Right cardiac atrium (tissue), 5 donors: ENCODE measurements at places on chromosomes 11 and 22. TPM values are rescaled to one million over a fixed set of nuclear protein-coding genes. Genes with fewer than 3 reads are reported as not detected.

GRCh38 chr11:81197396-81197795 is 1536.3 kb downstream of the FAM181B start:
- DNase-seq, result no peak

- no peak for DNase-seq
These were observed 11.7 kb downstream of the THOC5 start for GRCh38 chr22:29541845-29542244.

Gene YIF1A
- 65.3 TPM for total RNA-seq

- no peak for DNase-seq
These were observed 433.3 kb downstream of the BUD13 start for GRCh38 chr11:116339306-116340098.

DNA sequence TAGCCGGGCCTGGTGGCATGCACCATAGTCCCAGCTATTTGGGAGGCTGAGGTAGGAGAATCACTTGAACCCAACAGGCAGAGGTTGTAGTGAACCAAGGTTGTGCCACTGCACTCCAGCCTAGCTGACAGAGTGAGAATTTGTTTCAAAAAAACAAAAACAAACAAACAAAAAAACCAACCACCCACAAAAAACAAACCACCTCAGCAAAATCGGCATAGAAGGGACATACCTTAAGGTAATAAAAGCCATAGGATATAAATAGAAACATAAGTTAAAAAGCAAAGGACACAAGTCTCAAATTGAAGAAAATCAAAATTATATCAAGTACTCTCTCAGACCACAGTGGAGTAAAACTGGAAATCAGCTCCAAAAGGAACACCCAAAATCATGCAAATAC is 33.2 kb downstream of the PIWIL3 start:
- no peak for DNase-seq

Gene OSBPL5
- 15.2 TPM for total RNA-seq

DNA sequence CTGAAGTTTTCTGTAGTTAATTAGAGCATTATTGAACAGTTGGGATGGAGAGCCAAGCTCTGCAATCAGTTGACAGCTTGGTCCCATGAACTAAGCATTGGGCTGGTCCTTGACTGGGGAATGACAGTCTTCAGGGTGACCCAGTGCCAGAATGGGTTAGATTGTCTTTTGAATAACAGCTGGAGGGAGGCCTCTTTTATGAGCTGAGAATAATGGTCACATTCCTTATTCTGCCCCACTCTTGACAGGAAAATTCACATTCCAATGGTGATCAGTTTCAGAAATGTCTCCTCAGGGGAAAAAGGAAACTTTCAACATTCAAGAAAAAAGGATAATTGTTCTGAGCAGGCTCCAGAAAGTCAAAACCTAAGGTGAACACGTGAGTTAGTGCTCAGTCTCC is 113.9 kb downstream of the KIRREL3 start:
- DNase-seq, result no peak

DNA sequence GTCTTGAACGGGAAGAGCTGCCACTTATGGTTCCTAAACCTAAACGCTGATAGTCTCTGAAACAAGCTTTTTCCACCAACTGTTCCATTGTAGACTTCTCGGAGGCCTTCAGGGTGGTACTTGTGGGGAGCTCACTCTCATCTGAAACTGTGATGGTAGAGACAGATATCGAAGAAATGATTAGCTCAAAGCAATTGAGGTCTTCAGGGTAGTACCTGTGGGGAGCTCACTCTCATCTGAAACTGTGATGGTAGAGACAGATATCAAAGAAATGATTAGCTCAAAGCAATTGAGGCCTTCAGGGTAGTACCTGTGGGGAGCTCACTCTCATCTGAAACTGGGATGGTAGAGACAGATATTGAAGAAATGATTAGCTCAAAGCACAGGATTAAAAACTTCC is 175.7 kb downstream of the SWAP70 start:
- DNase-seq, result no peak

DNA sequence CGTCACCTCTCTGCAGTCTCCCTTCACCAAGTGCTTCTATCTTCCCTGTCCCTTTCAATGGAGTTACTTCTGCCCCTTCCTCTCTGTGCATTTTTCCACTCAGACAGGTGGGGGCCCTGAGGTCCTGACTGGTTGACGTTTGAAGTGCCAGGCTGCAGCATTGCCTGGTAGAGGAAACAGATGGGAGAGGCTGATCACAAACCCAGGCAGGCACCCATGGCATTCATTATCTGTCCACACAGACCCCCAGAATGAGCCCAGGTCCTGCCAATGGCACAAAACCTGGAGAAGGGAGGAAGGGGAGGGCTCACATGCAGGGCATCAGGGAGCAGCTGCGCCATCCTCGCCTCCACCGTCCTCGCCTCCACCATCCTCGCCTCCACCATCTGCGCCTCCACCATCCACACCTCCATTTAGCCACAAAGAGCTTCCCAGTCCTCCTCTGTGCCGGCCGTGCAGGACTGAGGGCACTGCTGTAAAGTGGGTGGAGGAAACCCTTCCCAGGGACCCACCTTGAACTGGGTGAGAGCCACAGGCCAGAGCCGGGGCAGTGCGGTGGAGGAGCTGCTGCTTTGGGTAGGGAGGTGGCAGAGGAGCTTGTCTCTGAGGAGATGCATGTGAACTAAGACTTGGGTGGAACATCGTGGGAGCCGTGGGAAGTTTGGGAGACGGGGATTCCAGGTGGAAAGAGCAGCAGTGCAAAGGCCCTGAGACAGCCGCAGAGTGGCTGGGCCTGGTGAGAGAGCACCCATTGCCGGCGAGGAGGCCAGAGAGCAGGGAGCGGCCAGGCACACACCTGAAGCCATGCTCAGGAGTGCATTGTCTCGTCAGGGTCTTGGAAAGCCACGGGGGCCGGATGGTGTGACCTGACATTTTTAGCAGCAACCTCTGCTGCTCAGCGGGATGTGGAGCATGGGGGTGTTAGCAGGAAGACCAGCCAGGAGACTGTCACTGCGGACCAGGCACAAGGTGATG is 145.1 kb downstream of the TBC1D22A start:
- no peak for DNase-seq

Gene OPCML
- total RNA-seq, result 1.1 TPM

DNA sequence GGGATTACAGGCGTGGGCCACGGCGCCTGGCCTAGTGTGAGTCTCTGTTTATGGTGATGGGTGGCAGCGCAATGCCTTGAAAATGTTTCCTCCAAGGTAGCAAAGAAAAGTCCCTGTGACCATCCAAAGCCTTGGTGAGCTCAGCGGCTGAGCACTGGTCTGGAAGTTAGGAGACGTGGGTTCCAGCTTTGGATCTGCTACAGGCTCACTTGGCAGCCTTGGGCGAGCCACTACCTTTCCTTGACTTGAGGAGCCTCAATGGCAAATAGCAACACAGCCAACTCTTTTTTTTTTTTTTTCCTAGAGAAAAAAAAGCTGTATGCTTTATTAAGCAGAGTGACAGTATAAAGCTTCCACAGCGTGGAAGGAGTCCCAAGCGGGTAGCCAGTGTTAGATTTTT is 61.3 kb upstream of the RASD2 start:
- no peak for DNase-seq

Gene ADAMTS15
- total RNA-seq, result 30.0 TPM

DNA sequence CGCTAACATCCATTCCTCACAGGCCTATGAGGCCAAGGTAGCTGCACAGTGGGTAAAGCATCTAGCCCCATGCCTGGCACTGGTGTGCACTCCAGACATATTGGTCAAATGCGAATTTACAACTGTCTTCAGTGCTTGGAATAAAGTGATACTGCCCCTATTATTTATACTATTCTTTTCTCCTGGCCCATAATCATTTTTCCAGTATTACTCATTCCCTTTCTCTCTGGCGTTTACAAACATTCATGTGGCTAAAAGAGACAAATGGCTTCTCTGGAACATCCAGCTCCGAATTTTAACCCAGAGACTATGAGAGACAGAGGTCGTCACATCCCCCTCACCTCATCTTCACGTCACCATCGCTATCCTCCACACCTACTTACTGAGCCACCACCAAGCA is 87.2 kb upstream of the PITPNB start:
- no peak for DNase-seq

- DNase-seq, result no peak
These were observed 168.2 kb upstream of the CADM1 start for GRCh38 chr11:115672412-115672811.

Gene CDC42BPG
- total RNA-seq, result 2.3 TPM

DNA sequence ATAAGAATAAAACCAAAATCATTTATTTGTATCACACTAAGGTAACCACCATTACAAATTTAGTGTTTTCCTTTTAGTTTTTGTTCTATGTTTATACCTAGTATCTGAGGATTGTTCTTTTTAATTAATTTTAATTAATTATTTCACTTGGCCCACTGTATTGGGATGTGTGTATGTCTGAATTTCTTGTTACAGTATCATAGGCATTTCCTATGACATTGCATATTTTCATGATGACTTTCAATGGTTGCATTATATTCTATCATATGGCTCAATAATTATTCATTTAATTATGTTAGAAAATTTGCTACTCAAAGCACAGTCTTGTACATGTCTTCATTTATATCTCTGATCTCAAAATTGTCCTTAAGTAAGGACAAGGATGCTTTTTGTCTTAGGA is 41.0 kb downstream of the C11orf71 start:
- no peak for DNase-seq

DNA sequence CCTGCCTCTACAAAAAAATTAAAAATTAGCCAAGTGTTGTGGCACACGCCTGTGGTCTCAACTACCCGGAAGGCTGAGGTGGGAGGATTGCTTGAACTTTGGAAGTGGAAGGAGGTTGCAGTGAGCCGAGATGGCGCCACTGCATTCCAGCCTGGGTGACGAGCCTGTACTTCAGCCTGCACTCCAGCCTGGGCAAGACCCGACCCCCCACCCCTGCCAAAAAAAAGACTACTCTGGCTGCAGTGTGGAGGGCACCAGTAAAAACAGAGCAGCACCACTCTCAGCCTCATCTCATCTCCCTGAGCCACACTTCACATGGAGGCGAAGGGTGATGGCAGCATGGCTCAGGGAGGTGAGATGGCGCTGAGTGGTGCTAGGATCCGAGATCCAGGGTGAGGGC is 50.3 kb upstream of the THY1 start:
- DNase-seq, result no peak
